ENCODE measurements at places on chromosomes 13 and 19.

DNA sequence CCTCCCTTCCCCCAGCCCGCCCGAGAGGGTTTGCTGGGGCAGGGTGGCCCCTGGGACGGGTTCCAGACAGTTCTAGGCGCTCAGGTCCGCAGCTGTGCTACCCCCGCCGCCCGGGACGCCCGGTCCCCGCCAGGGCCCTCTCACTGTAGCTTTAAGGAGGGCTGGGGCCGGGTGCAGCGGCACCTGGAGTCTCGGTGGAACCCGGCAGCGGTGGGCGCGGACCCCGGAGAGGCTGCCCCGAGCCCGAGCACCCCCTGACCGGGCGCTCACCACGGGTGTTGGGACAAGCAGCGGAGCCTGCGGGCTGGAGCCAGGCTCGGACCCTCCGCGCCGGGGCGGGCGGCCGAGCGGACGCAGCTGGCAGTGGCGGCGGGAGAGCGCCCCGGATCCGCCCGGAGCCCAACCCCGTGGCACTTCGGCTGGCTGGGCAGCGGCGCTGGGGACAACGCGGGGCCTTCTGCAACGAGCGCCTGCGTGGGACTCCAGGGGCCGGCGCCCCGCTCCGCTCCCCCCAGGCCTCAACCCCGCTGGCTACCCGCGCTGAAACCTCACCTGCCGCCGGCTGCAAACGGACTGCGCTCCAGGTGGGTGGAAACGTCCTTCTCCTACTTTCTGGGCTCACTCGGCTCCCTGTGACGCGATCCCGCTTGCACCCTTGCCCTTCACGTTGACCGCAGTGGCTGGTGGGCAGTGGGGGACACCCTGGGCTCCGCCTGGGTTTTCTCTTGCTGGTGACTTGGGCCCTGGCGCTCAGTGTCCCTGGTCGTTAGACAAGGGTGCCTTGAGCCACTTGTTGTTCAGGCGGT, 81.1 kb downstream of the ZNF429 start:
- DNase-seq, result no peak

DNA sequence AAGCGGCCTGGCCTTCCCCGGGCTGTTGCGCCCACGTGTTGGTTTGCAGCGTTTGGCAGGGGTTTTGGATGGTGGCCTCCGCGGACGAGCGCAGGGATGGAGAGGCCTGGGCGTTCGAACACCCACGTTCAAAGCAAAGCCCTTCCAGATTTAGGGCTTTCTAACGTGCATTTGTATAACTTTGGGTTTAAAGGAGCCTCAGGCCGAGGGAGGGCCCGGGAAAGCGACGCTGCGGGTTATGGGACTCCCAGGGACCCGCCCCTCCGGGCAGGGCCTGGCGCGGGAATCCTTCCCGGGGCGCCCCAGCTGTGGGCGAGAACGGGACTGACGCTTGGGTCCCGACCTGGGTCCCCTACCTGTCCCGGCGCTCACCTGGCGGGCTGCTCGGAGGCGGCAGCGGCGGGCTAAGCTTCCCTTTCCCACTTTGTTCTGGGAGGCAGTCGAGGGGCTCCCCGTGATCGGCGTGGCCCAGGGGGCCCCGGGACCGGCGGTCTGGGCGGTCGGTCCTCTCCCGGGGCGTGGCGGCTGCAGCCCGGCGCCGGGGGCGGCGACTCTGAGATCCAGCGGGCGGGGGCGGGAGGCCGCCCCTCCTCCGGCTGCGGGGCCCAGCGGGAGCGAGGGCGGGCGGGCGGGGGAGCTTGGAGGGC, at the start of gene FBXO17:
FBXO17 (minus strand) TSS at position 529 of the 647 bp plus-strand sequence. CDS start 25,423 bp downstream, outside the sequence.
- no peak for DNase-seq

- DNase-seq, result no peak
Observed at GRCh38 chr13:75422028-75422427, 59.9 kb downstream of the TBC1D4 start.

GRCh38 chr19:42846597-42846996, 32.9 kb downstream of the PSG1 start:
- no peak for DNase-seq

GRCh38 chr13:108086678-108087077, 128.7 kb downstream of the LIG4 start:
- DNase-seq, result no peak

DNA sequence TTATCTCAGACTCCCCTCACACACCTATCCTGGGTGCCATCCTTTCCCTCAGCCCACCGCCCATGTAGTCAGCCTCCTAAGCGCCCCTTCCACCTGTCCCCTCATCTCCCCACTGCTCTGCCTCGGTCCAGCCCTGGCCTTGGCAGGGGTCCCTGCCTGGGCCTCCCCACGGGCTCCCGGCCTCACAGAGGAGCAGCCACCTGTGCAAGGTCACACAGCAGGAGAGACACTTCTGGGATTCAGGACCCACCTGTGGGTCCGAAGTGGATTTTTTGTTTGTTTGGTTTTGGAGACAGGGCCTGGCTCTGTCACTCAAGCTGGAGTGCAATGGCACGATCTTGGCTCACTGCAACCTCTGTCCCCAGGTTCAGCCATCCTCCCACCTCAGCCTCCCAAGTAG, 713 bp upstream of the UPK1A start:
- DNase-seq, result no peak

DNA sequence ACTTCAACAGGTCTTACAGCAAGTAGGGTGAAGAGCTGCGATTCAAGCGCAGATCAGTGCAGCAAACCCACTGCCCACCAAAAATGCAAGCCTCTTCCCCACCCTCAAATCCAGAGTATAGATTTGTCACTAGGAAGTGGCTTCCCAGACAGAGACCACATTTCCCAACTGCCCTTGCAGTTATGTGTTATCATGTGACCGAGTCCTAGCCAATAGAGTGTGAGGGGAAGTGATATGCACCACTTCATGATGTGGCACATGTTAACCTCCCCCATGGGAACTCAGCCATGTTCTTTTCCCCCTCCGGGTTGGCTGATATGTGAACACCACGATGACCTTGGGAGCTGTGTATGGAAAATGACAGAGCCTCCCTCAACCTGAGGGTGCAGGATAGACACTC, 50.8 kb downstream of the MBD3L2B start:
- peak; percentile 3 for DNase-seq

DNA sequence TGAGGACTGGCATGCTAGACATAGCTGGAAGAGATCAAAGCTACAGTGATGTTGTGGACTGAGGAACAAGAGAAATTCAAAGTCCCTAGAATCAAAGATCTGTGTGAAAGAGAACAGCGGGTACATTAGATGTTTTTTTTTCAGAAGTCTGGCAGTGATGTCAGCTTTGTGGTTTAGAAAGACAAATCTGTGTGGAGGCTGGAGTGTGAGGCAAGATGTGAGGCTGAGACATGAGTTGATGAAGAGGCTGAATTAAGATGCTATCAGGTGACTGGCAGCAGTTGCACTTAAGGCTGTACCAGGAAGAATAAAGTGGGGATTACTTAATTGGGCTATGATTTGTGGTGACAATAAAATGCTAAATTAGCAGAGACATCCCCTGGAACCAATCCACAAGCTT, 46.5 kb downstream of the DNAJC3 start:
- DNase-seq, result no peak

DNA sequence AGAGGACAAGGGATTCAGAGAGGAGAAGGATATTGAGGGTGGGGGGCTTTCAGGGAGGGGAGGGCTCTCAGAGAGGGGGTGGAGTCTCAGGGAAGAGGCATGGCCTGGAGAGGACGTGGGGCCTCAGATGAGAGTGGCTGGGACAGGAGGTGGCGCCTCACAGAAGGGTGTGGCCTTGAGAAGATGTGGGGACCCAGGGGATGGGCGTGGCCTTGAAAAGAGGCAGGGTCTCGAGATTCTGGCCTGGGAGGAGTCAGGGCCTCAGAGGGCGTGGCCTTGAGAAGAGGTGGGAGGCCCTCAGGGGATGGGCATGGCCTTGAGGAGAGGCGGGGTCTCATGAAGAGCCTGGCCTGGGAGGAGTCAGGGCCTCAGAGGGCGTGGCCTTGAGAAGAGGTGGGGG, 23.7 kb upstream of the TNFSF14 start:
- no peak for DNase-seq

DNA sequence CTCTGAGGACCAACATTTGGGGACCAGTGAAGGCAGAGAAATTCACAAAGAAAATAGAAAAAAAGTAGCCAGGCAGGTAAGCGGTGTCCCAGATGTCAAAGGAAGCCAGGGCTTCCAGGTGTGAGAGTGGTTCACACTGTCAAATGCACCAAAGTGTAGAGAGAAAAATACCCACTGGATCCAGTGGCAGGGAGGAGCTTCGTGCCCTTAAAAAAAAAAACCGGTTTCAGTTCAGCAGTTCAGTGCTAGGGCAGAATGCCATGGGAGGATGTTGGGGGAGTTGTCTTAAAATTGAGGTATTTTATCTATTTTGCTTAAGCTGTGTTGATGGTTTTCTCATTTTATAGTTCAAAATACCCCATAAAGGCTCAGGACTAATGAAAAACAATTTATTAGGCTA, 47.8 kb upstream of the C1QTNF9 start:
- no peak for DNase-seq

- DNase-seq, result no peak
Observed at GRCh38 chr13:40187841-40188591, 478.4 kb downstream of the FOXO1 start.

GRCh38 chr13:73945382-73945781, 188.8 kb downstream of the KLF12 start:
- no peak for DNase-seq

DNA sequence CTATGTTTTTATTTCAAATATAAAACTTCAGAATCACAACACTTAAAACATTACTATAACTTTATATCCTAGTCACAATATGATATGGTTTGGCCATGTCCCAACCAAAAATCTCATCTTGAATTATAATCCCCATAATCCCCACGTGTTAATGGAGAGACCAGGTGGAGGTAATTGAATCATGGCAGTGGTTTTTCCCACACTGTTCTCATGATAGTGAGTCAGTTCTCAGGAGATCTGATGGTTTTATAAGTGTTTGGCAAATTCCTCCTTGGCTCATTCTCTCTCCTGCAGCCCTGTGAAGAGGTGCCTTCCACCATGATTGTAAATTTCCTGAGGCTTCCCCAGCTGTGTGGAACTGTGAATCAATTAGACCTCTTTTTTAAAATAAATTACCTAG, 307.6 kb downstream of the SPRY2 start:
- DNase-seq, result no peak

GRCh38 chr19:38539751-38540150, 78.0 kb downstream of the MAP4K1 start:
- DNase-seq, result no peak

DNA sequence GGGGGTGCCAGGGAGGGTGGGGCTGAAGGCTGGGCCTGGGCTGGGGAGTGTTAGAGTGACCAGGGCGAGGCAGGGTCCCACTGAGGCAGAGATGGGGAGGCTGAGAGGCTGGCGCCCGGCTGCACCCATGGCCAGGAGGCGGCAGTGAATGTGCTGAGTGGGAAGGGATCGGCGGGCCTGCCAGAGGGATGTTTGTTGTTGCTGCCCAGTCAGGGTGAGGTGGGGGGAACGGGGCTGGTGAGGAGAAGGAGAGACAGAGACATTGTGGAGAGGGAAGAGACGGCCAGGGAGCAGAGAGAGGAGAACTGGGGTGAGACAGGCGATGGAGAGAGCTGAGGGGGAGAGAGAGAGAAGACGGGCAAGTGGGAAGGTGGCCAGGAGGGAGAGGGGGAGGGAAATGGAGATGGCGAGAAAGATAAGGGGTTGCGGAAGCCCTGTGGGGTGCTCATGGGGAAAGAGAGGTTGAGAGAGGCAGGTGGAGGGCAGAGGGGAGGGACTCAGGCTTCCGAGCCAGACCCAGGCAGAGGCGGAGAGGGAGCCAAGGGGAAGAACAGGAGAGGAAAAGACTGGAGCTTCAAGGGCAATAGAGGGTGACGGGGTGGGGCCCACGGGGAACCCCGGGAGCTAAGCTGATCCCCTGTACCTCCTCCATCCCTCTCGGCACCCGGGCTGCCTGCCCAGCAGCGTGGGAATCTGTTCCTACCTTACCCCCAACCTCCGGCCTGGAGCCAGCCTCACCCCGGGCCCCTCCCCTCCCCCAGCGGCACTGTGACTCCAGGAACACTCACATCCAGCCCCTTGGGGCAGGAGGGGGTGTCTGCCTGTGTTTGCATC, 690 bp upstream of the B3GNT8 start:
- no peak for DNase-seq

GRCh38 chr19:12075538-12076139, 11.1 kb downstream of the ZNF844 start:
- no peak for DNase-seq

DNA sequence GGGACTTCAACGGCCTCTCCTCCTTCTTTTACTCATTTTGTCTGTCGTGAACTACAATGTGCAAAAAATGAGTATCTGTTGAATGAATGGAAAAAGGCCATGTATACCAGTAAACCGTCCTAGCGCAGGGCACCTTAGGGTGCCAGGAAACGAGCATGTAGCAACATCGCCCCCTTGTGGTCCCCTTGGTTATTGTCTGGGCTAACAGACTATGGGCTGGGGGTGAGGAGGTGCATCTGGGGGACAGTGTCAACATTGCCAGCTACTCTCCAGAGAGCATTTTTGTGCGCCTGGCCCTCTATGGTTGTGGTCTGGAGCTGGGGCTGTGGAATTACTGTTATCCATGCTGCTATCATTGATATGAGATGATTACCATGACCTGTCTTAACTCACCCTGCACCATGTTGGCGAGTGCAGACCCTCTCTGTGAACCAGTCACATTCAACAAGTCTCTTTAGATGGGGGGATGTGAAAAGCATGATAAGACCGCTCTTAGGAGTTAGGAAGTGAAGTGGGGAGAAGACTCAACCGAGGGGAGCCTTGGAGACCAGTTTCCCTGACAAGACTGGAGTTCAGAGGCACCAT, 22.8 kb upstream of the SIGLEC11 start:
- DNase-seq, result peak; percentile 55

Measured in stimulated activated naive B cell treated with anti-CD40 and anti-IgM and Interleukin-4, amounts not matched to agents 10 μg/mL and 1 μg/mL and 100 μg/mL, for 72 hours (primary cell).